Activated CD8-positive, alpha-beta T cell treated with anti-CD3 and anti-CD28 coated beads, Interleukin-2, amount 10 ng/mL, durations not matched to agents 7 days and 5 days (primary cell): ENCODE measurements at places on chromosomes 6 and 20. TPM values are rescaled to one million over a fixed set of nuclear protein-coding genes. Genes with fewer than 3 reads are reported as not detected.
A peak's percentile ranks its signal among the peaks of the same experiment; 100 is the strongest.

The HLA-DMB gene
- total RNA-seq: 14.4 TPM

The C20orf96 gene
- total RNA-seq: 8.5 TPM

The ZNF831 gene
- 8.6 TPM for total RNA-seq

DNA sequence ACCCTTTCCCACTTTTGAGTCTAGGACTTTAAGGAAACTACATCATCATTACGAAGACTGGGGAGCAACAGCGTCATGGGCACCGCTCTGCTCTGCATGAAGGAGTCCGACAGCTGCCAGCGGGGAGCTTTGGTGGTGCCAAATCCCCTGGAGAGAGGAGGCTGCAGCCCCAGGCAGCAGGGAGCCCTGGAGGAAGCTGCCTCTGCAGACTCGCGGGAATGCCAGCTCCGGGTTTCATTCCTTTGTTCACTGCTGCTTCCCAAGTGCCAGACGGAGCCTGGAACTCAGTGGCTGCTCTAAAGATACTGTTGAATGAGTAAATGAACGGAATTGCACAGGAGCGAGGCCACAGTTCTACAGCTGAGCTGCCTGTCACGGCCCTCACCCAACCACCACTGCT lies 196.5 kb upstream of the THBS2 start:
- DNase-seq: no peak
- H3K36me3 ChIP-seq: no peaks in the 10 kb centered on the region
- H3K4me1 ChIP-seq: no peaks in the 10 kb centered on the region

The MACROD2 gene
- total RNA-seq: not detected

- no peaks in the 10 kb centered on the region for H3K27me3 ChIP-seq
- H3K4me3 ChIP-seq: peak overlapping the region; percentile 89
Observed at GRCh38 chr6:36677059-36677749, 1.3 kb upstream of the CDKN1A start.

The PTGIS gene
- 2.5 TPM for total RNA-seq

The OR2B6 gene
- total RNA-seq: not detected

DNA sequence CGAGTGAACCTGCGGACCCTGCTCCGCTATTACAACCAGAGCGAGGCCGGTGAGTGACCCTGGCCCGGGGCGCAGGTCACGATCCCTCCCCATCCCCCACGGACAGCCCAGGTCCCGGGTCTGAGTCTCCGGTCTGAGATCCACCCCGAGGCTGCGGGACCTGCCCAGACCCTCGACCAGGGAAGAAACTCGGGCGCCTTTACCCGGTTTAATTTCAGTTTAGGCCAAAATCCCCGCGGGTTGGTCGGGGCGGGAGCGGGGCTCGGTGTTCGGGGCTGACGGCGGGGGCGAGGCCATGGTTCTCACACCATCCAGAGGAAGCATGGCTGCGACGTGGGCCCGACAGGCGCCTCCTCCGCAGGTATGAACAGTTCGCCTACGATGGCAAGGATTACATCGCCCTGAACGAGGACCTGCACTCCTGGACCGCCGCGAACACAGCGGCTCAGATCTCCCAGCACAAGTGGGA lies 46.9 kb upstream of the TRIM26 start:
- H3K4me3 ChIP-seq: peak overlapping the region; percentile 82
- DNase-seq: peak; percentile 47
- no peak overlapping the region for H3K27ac ChIP-seq
- H3K4me1 ChIP-seq: peaks cover 21% of the 10 kb centered on the region

GRCh38 chr6:151804585-151805285 lies 2.7 kb upstream of the ESR1 start:
- H3K36me3 ChIP-seq: no peaks in the 10 kb centered on the region
- no peak overlapping the region for H3K27ac ChIP-seq
- peaks cover 54% of the 10 kb centered on the region for H3K27me3 ChIP-seq

The TREML2 gene
- 23.5 TPM for total RNA-seq

DNA sequence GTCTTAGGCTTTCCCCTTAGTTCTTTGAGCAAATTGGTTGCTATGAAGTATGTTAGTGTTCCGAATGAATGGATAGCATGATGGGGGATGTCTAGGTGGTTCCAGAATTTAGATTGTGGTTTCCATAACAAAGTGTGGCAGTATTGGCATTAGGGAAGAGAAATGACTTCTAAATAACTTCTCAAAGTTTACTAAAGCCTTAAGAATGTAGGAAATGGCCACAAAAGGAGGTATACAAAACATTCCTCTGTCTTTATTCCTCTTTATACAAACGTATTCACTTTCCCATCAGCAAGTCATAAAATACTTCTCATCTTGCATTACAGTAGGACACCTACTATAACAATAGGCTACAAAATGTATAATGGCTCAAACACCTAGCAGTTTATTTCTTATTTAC lies 279.6 kb downstream of the ESR1 start:
- H3K27me3 ChIP-seq: peaks cover 8% of the 10 kb centered on the region
- H3K4me3 ChIP-seq: no peak overlapping the region
- no peak overlapping the region for H3K27ac ChIP-seq

DNA sequence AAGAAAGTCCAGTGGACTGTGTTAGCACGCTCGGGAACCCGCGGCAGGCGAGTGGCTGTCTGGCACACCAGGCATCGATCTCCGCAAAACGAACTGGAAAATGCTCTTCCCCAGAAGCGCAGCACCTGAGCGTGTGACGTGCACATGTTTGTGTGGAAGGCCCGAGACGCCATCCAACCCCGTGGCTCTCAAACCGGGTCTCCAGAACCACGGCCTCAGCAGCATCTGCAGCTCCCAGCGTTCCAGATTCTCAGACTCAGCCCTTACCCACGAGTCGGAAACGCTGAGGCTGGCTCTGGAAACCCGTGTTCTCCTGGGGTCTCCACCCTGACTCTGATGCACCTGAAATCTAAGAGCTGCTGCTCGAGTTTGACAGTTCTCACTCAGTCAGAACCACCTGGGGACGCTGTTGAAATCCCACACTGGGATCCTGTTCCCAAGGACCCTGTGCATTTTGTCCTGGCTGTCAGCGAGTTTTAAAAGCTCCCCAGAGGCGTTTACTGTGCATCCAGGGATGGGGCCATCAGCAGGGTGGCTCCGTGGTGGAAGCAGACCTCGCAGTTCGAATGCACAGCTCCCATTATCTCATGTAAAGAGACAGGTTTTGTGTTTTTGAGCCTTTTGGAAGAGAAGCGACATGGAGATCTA lies 69.0 kb downstream of the DLL1 start:
- H3K36me3 ChIP-seq: no peaks in the 10 kb centered on the region
- H3K4me3 ChIP-seq: no peak overlapping the region
- no peak overlapping the region for H3K27ac ChIP-seq
- H3K27me3 ChIP-seq: peaks cover 18% of the 10 kb centered on the region

GRCh38 chr6:78611886-78612480 lies 255.4 kb upstream of the IRAK1BP1 start:
- H3K4me1 ChIP-seq: no peaks in the 10 kb centered on the region
- no peaks in the 10 kb centered on the region for H3K27me3 ChIP-seq
- H3K27ac ChIP-seq: no peak overlapping the region
- no peak for DNase-seq
- H3K36me3 ChIP-seq: no peaks in the 10 kb centered on the region
- no peak overlapping the region for H3K4me3 ChIP-seq

- H3K36me3 ChIP-seq: peaks cover 66% of the 10 kb centered on the region
- no peak for DNase-seq
- H3K27me3 ChIP-seq: no peaks in the 10 kb centered on the region
Observed at GRCh38 chr20:44990957-44991356, 24.6 kb downstream of the STK4 start.

DNA sequence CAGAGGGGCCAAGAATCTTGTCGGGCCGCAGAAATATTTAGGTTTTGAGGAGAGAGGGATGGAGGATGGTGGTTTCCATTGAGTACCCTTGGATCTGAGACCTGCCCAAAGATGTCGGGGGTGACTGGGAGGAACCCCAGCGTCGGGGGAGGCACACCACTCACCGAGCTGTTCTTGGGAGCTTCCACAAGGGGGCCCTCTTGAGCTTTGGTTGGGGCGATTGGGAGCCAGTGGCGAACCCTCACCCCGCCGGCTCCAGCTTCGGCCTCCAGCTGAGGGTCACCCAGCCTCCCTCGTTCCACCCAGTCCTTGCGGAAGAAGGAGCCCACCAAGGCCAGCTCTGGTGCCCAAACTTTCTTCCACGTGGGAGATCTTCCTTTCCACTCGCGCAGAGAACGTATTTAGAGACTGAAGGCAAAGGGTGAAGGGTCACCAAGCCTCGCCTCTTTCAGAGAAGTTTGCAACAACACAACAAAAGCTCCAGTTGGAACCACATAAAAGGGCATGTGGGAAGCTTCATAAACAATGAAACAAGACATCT lies 33.6 kb downstream of the APCDD1L start:
- H3K27me3 ChIP-seq: peaks cover 17% of the 10 kb centered on the region
- peaks cover 4% of the 10 kb centered on the region for H3K4me1 ChIP-seq
- H3K4me3 ChIP-seq: no peak overlapping the region
- H3K36me3 ChIP-seq: peaks cover 5% of the 10 kb centered on the region
- H3K27ac ChIP-seq: no peak overlapping the region
- peak; percentile 54 for DNase-seq

GRCh38 chr6:24825130-24825630 lies 26.5 kb upstream of the ARMH2 start:
- H3K36me3 ChIP-seq: peaks cover 73% of the 10 kb centered on the region
- peaks cover 6% of the 10 kb centered on the region for H3K4me1 ChIP-seq
- no peak for DNase-seq
- no peak overlapping the region for H3K27ac ChIP-seq
- H3K4me3 ChIP-seq: no peak overlapping the region

- H3K36me3 ChIP-seq: no peaks in the 10 kb centered on the region
- DNase-seq: peak; percentile 32
- H3K4me1 ChIP-seq: peaks cover 37% of the 10 kb centered on the region
- no peak overlapping the region for H3K4me3 ChIP-seq
- H3K27me3 ChIP-seq: peaks cover 14% of the 10 kb centered on the region
Observed at GRCh38 chr20:23147964-23148730, 62.0 kb upstream of the CD93 start.

GRCh38 chr20:40109136-40109535 lies 579.9 kb downstream of the MAFB start:
- no peak for DNase-seq
- H3K27ac ChIP-seq: no peak overlapping the region
- H3K36me3 ChIP-seq: no peaks in the 10 kb centered on the region
- no peak overlapping the region for H3K4me3 ChIP-seq

The LZTS3 gene
- total RNA-seq: 0.53 TPM

DNA sequence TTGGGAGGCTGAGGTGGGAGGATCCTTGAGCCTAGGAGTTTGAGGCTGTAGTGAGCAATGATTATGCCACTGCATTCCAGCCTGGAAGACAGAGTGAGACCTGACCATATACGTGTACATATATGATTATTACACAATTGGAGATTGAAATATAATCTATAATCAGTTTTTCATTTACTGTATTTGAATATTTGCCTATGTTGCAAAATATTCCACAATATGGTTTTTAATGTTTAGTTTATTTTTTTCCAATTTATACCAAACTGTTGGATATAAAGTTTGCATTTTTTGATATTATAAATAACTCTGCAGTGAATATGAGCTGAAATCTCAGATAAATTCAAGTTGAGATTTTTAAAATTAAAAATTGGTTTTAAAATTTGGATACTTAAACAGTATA lies 79.6 kb upstream of the SIRPG start:
- no peak overlapping the region for H3K4me3 ChIP-seq
- H3K4me1 ChIP-seq: peaks cover 26% of the 10 kb centered on the region
- no peak for DNase-seq
- H3K27me3 ChIP-seq: peaks cover 7% of the 10 kb centered on the region
- no peak overlapping the region for H3K27ac ChIP-seq
- peaks cover 3% of the 10 kb centered on the region for H3K36me3 ChIP-seq

GRCh38 chr6:87675004-87675681 lies 26.9 kb downstream of the AKIRIN2 start:
- peaks cover 22% of the 10 kb centered on the region for H3K4me1 ChIP-seq
- H3K27me3 ChIP-seq: no peaks in the 10 kb centered on the region
- no peak for DNase-seq
- no peak overlapping the region for H3K27ac ChIP-seq

DNA sequence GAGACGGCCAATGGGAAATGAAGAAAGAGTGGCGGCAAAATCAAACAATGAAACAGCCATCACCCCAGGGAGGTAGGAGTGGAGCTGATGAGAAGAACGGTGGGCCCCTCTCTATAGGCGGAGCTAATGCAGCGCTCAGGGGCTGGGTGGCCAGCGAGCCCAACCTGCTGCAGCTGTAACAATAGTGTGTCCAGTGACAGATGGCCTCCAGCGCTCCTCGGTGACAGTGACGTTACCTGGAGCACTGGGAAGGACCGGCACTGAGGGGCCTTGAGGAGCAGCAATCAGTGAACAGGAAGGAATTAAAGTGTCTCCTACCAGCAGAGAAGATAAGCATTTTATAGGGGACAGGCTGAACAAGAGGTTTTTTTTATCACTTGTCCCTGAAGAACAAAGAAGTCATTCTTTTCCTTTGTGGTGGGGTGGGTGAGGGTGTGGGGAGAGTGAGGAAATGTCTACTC lies 81.6 kb downstream of the FOXA2 start:
- no peaks in the 10 kb centered on the region for H3K36me3 ChIP-seq
- no peak for DNase-seq
- H3K27ac ChIP-seq: no peak overlapping the region

GRCh38 chr20:14470231-14470899 lies 133.0 kb upstream of the FLRT3 start:
- no peaks in the 10 kb centered on the region for H3K36me3 ChIP-seq
- DNase-seq: no peak
- H3K4me1 ChIP-seq: no peaks in the 10 kb centered on the region
- no peaks in the 10 kb centered on the region for H3K27me3 ChIP-seq

DNA sequence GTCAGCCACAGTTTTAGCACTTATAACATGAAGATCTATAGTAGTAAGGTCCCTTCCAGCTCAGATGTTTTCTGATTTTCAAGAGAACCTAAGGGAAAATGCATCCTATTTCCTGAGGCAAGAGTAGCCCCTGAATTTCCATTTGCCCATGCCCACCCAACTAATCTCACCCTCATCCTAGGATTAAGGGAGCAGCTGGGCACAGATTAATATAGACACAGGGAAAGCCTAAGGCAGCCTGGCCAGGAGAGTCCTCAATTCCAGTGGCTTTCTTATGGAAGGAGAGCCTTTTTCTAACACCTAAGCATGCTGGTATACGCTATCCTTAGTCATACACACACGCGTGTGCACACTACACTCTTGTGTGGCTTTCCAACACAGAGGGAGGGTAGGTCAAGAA lies 1.5 kb downstream of the APOBEC2 start:
- H3K36me3 ChIP-seq: peaks cover 8% of the 10 kb centered on the region
- no peak overlapping the region for H3K4me3 ChIP-seq
- H3K27me3 ChIP-seq: no peaks in the 10 kb centered on the region
- peaks cover 25% of the 10 kb centered on the region for H3K4me1 ChIP-seq
- no peak for DNase-seq

DNA sequence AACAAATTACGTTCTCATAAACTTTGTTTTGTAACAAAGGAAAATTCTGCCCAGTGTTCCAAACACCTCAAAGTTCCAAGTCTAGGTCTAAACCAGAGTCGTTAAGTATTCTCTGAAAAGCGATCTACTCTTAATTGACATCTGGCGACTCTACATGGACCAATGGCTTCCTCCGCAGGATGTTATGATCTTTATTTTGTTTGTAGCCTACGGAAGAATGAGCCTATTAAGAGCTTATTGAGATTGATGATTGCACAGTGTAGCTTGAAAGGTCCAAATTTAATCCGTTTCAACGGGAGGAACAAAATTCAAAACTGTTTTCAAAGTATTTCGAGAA lies 61.1 kb downstream of the FAM217A start:
- peaks cover 59% of the 10 kb centered on the region for H3K4me1 ChIP-seq
- H3K4me3 ChIP-seq: peak overlapping the region; percentile 92
- peak; percentile 45 for DNase-seq
- peaks cover 48% of the 10 kb centered on the region for H3K36me3 ChIP-seq
- peak overlapping the region; percentile 98 for H3K27ac ChIP-seq
- H3K27me3 ChIP-seq: no peaks in the 10 kb centered on the region

GRCh38 chr20:32391003-32391402 lies 32.9 kb downstream of the ASXL1 start:
- no peak overlapping the region for H3K27ac ChIP-seq
- H3K27me3 ChIP-seq: no peaks in the 10 kb centered on the region
- peaks cover 47% of the 10 kb centered on the region for H3K36me3 ChIP-seq
- H3K4me3 ChIP-seq: no peak overlapping the region
- DNase-seq: no peak

The XKR7 gene
- 0.03 TPM for total RNA-seq
